Smooth muscle cell of bladder (primary cell): ENCODE measurements at places on chromosomes 7 and 10. TPM values are rescaled to one million over a fixed set of nuclear protein-coding genes. Genes with fewer than 3 reads are reported as not detected.

CAPZA2 gene
- total RNA-seq = 81.8 and 131 TPM in 2 replicates

FAM237B gene
- total RNA-seq = under 0.01 TPM in 1 of 2 replicates, not detected in the other

PDZD7 gene
- 0.28 and 1.1 TPM in 2 replicates for total RNA-seq

PRR15 gene
- 0.28 and 0.83 TPM in 2 replicates for total RNA-seq

CALHM1 gene
- total RNA-seq = not detected in 2 replicates

HOXA13 gene
- 5.7 and 7.9 TPM in 2 replicates for total RNA-seq

NME8 gene
- total RNA-seq = not detected in 2 replicates

AGMO gene
- under 0.01 and 0.18 TPM in 2 replicates for total RNA-seq

KEL gene
- 0.28 TPM in 1 of 2 replicates, not detected in the other for total RNA-seq

TFPI2 gene
- total RNA-seq = 178 and 259 TPM in 2 replicates

POMZP3 gene
- total RNA-seq = 4.7 and 4.9 TPM in 2 replicates

RASSF4 gene
- 11.7 and 11.8 TPM in 2 replicates for total RNA-seq

PDE6C gene
- total RNA-seq = not detected in 2 replicates

SLC25A13 gene
- 7.8 and 9.1 TPM in 2 replicates for total RNA-seq

AS3MT gene
- total RNA-seq = 6.1 and 13.0 TPM in 2 replicates

ANKRD1 gene
- total RNA-seq = 0.14 and 0.18 TPM in 2 replicates

CYP3A7 gene
- 0.14 and 0.46 TPM in 2 replicates for total RNA-seq

ANKRD2 gene
- total RNA-seq = 0.71 and 1.2 TPM in 2 replicates

ADAMTS14 gene
- 5.5 and 10.6 TPM in 2 replicates for total RNA-seq

TLX1 gene
- not detected in 2 replicates for total RNA-seq

ENKUR gene
- under 0.01 and 0.09 TPM in 2 replicates for total RNA-seq

FAM180A gene
- total RNA-seq = 2.3 and 5.5 TPM in 2 replicates

SPAM1 gene
- not detected in 2 replicates for total RNA-seq

LRCH4 gene
- total RNA-seq = 5.3 and 7.3 TPM in 2 replicates

RARRES2 gene
- total RNA-seq = 46.9 and 66.8 TPM in 2 replicates

OR9A2 gene
- total RNA-seq = not detected in 2 replicates

RAB11FIP2 gene
- total RNA-seq = 11.5 and 14.1 TPM in 2 replicates

FFAR4 gene
- not detected in 2 replicates for total RNA-seq

IPMK gene
- total RNA-seq = 5.3 and 5.5 TPM in 2 replicates

GIMAP8 gene
- 0.09 TPM in 1 of 2 replicates, not detected in the other for total RNA-seq

TBX20 gene
- 4.5 and 4.6 TPM in 2 replicates for total RNA-seq

SPDYE2 gene
- total RNA-seq = not detected in 2 replicates

CAV1 gene
- 150 and 234 TPM in 2 replicates for total RNA-seq

CTTNBP2 gene
- total RNA-seq = 0.28 and 2.3 TPM in 2 replicates

OPN1SW gene
- not detected in 2 replicates for total RNA-seq

DGKB gene
- 0.14 and 1.2 TPM in 2 replicates for total RNA-seq

HYAL4 gene
- not detected in 2 replicates for total RNA-seq

HIF1AN gene
- total RNA-seq = 8.5 and 12.7 TPM in 2 replicates

FAM25A gene
- total RNA-seq = not detected in 2 replicates

CLDN3 gene
- not detected in 2 replicates for total RNA-seq

LRRC18 gene
- total RNA-seq = not detected in 2 replicates
